ENCODE measurements at places on chromosomes 5 and 9. TPM values are rescaled to one million over a fixed set of nuclear protein-coding genes. Genes with fewer than 3 reads are reported as not detected.

GRCh38 chr9:104921067-104921741 is 6.8 kb downstream of the ABCA1 start:
- DNase-seq = no peak

DNA sequence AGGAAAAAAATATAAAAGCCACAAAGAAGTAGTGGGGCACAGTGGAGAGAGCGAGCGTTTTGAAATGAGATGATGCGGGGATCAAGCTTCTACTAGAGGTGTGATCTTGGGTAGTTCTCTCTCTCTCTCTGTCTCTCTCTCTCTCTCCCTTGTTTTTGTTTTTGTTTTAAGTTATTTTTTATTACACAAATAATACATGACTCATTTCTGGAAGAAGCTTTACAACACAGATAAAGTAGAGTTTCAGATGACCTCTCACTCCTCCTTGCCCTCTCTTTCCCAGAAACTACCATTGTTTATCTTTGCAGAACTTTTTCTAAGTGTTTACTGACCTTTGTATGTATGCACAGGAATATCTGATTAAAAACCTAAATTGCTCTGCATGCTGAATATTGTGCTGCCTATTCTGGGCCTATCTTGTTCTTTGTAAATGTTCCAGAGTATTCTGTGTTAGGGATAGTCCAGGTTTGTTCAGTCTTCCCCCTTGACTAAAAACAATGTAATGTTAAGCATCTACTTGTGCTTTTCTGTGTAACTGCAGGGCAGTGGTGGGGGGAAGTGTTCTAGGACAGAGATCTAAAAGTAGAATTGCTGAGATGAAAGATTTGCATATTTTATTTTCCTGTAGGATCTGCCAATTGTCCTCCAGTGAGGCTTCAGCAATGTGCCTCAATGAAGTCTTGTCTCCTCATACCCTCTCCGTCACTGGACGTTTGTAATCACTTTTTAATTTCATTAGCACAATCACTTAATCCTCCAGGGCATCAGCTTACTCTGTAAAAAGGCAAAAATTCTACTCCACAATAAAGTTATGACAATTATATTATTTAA is 52.0 kb downstream of the FYB1 start:
- DNase-seq = no peak

DNA sequence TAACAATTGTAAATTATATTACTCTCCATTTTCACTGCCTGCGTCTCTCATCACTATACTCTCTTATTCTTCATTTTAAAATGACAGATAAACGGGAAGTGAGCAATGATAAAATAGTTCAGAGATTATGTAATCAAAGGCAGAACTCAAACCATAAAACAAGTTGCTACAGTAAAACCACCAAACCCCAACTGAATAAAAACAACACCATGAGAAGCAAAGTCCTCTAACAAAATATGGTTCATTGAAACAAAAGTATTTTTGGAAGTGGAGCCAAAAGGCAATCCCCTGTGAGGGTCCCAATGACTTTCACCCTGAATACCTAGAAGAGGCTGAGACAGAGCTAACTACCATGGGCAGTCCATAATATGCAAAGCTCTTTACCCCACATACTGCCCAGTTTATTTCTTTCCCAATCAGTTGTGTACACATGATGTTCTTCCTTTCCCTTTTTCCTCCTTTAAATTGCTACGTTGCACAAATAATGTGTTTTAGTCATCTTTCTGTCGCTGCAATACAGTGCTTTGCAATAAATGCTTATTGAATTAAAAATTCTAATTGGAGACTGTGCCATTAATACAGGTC is 64.0 kb upstream of the PTGER4 start:
- no peak for DNase-seq

- no peak for DNase-seq
These were observed 298.3 kb downstream of the IRX1 start for GRCh38 chr5:3893975-3894374.

GRCh38 chr9:128208946-128209669 is 5.9 kb downstream of the DNM1 start:
- no peak for DNase-seq

DNA sequence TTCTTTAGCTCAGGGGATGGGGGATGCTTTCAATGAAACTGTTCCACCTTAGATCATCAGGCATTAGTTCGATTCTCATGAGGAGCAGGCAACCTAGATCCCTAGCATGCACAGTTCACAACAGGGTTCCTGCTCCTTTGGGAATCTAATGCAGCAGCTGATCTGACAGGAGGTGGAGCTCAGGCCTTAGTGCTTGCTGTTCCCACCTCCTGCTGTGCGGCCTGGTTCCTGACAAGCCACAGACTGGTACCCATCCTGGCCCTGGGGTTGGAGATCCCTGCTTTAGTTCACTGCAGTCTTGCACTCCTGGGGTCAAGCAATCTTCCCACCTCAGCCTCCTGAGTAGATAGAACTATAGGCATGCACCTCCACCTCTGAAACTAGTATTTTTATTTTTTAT is 1369.8 kb upstream of the NUDT12 start:
- no peak for DNase-seq

- DNase-seq = no peak
These were observed 131.5 kb downstream of the ADAMTS19 start for GRCh38 chr5:129591508-129592160.

GRCh38 chr9:40913928-40914673 is 214.4 kb downstream of the FOXD4L6 start:
- no peak for DNase-seq

DNA sequence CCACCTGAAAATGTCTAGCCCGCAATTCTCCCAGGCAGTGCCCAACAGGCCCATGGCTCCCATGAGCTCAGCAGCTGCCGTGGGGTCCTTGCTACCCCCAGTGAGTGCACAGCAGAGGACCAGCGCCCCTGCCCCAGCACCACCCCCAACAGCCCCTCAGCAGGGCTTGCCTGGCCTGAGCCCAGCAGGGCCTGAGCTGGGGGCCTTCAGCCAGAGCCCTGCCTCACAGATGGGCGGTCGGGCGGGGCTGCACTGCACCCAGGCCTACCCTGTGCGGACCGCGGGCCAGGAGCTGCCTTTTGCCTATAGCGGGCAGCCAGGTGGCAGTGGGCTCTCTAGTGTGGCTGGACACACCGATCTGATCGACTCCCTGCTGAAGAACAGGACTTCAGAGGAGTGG is 19.3 kb upstream of the LTC4S start:
- DNase-seq = no peak

- DNase-seq = no peak
These were observed 12.8 kb downstream of the EXOC3 start for GRCh38 chr5:455806-456205.

DNA sequence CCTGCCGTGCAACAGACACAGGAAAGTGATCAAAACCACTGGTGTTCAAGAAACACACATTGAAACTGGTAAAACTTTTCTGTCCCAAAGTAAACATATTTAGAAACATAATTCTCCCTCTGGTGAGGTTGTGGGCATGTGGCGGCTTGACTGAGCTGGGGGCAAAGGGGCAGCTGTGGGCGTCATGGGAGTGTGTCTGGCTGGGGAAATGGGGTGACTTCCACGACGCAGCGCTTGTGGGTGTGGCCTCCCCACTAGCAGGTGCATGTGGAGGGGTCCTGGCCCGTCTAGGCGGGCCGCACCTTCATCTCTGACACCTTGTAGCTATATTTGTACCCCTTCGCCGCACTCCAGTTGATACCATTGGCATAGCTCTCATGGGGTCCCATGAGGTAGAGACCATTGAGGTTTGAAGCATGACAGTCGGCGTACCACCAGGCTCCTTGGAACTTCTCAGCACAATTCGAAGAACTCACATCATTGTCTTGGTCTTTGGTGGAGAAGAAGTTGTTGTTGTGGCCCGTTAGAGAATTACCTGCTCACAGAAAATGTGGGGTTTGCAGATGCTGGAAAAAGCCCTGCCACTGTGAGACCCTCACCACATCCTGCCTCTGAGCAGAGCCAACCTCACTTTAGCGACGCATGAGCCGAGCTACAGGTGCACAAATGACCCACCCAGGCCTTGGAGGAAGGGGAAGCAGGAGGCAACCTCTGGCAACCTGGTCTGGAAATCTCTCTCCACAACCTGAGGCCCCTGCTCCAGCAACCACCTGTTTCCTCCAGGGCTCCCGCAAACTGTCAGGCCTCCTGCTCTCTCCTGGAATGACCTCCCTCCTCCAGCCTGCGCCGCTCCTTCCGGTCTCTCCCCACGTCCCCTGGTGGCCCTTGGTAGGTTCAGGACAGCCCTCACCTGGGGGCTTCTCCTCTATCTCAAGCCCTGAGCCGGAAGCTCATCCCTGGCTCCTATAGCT is 7.9 kb downstream of the FCN1 start:
- DNase-seq = no peak

GRCh38 chr5:14112998-14113652 is 30.0 kb upstream of the TRIO start:
- DNase-seq = no peak

DNA sequence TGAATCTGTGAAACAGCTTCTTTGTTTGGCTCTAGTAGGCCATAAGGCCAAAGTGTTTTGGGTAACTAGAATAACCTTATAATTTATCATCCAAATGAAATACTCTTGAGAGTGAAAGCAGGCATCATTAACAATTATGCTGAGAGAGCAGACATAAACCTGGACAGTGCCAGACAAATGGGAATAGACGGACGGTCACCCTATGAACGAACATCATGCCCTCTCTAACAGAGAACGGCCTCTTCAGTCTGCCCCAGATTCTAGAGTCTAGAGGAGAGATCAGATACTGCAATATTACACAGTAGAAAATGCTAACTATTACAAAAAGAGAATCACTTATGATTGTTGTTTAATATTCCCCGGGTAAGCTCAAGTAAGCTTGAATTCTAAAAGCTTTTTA is 68.5 kb downstream of the APBA1 start:
- no peak for DNase-seq

DNA sequence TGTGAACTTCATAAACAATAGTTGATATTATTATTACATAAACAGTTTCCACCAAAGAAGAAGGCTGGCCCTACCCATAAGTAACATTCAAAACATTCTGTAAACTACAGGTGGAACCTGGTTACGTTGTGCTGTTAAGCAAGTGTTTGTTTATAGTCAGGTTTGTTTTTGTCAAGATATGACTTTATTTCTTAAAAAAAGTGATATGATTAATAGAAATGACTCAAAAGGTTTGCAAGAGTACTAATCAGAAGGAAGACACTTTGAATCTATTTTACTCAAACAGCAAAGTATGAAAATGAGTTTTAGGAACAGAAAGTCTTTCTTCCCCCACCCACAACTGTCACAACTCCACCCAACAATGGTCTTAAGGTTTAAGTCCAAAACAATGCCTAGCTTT is 220.8 kb downstream of the PLK2 start:
- DNase-seq = no peak

DNA sequence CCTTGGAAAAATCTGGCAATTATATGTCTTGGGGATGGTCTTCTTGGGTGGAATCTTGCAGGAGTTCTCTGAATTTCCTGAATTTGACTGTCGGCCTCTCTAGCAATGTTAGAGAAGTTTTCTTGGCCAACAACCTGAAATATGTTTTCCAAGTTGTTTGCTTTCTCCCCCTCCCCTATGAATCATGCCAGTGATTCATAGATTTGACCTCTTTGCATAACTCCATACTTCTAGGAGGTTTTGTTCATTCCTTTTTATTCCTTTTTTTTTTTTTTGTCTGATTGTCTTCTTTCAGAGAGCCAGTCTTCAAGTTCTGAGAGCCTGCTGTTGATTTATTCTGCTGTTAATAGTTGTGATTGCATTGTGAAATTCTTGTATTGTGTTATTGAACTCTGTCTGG is 56.7 kb upstream of the SLC44A1 start:
- DNase-seq = no peak

DNA sequence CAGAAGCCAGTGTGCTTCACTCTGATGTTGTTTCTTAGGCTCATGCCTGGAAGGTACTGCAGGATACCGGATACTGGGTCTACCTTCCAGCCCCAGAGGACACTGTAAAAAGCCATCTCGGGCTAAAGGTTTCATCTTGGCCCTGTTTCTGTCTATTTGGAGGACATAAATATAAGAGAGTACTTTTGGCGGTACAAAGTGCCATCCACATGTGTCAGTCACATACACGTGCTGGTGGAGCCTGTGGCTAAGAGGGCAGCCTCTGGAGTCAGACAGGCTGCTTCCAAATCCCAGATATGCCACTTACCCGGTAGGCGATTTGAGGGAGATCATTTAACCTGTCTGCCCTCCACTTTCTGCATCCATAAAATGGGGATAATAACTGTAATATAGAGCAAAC is 160.4 kb downstream of the NR3C1 start:
- DNase-seq = no peak

- DNase-seq = peak; percentile 73
These were observed 586 bp upstream of the FCHO2 start for GRCh38 chr5:72955143-72955767.

DNA sequence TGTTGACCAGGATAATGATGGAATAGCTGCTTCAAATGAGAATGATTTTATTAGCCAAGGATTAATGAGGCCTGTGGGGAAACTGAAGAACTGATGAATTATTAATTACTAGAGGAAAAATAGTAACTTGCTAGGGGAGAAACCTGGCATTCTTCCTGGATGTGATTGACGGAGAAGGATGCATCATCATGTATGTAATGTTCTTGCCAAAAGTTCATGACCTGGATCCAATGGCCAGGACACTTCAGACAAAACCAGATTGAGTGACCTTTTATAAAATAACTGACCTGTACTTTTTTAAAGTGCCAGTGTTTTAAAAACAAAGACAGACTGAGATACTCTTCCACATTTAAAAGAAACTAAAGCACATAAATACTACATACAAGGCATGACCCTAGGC is 23.7 kb downstream of the KIAA1191 start:
- DNase-seq = no peak

DNA sequence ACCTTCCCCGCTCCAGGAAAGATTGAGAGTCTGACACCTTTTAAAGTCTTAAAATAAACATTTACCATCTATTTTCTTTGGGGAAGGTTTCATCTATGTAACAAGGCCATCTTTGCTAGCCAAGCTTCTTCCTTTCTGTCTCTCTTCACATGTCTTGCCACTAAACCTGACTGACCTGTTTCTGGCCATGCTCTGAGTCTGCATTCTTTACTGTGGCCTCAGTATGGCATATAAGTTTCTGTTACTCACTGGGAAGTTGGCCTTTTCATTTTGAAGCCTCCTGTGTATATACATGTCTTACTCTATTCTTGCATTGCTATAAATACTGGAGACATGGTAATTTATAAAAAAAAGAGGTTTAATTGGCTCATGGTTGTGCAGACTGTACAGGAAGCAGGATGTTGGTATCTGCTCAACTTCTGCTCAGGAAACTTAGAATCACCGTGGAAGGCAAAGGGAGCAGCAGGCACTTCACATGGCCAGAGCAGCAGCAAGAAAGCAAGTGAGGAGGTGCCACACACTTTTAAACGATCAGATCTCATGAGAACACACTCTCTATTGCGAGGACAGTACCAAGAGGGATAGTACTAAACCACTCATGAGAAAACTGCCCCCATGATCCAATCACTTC is 48.1 kb downstream of the KCNV2 start:
- DNase-seq = no peak

GRCh38 chr9:121613009-121613752 is 38.3 kb upstream of the DAB2IP start:
- DNase-seq = no peak

GRCh38 chr5:27129926-27130325 is 91.5 kb upstream of the CDH9 start:
- no peak for DNase-seq

GRCh38 chr5:111855356-111855755 is 98.4 kb upstream of the NREP start:
- no peak for DNase-seq

Gene RASGRF2
- 5.3 TPM for total RNA-seq

Gene LHX3
- not detected for total RNA-seq

Gene SV2C
- under 0.01 TPM for total RNA-seq

Gene C9orf50
- not detected for total RNA-seq
